Jurkat, Clone E6-1 (cell line): ENCODE measurements at places on chromosomes 2 and 18.

GRCh38 chr2:111121028-111121827 lies 514 bp downstream of the BCL2L11 start:
- no peak for DNase-seq

- DNase-seq, result no peak
Observed at GRCh38 chr2:141946016-141946415, 184.8 kb downstream of the LRP1B start.

- DNase-seq, result no peak
Observed at GRCh38 chr2:45652090-45653031, 886 bp downstream of the PRKCE start.

GRCh38 chr18:46423226-46423805 lies 233.7 kb downstream of the LOXHD1 start:
- no peak for DNase-seq

DNA sequence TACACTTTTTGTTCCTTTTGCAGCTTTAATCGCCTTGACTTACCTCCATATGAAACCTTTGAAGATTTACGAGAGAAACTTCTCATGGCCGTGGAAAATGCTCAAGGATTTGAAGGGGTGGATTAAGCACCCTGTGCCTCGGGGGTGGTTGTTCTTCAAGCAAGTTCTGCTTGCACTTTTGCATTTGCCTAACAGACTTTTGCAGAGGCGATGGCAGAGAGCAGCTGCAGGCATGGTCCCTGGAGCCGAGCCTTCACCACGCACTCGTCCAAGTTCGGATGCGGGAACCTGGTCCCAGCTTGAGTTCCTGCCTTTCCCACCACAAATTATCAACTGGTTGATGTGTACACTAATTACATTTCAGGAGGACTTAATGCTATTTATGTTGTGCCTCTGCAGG lies 232.7 kb downstream of the ALPK2 start:
- DNase-seq, result peak; percentile 20

GRCh38 chr2:119438128-119438656 lies 6.5 kb downstream of the TMEM37 start:
- no peak for DNase-seq

DNA sequence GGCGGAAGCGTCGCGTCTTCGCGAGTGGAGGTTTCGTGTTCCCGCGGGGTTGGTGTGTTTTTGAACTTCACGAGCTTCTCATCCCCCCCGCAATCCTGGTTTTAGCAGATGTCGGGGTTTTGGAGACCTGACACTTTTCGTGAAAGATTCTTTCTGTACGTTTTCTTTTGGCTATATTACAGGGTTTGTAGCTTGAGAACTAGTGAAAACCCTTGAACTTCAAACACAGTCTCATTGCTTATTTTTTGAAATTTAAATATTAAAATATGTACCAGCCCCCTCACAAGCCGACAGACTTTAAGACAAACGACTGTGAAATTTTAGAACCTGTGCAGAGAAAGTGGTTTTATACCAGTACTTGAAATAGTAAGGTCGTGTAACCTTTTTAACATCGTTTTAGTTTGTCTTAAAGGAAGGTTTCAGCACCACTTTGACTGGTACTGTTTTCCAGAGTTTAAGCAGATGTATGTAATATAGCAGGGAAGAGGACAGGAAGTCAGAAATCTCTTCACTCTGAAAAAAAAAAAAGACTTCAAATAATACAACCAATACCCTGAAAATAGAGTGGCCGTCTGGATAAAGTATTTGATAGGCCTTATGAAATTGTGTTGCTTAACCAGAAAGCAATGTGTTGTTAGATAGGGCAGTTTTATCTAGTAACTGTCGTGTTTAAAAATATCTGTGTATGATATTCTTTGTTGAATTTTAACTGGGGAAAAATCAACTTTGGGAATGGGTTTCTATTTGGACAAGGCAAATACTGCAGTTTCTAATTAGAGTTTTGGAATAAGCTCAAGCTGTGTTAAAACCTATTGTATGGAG lies 1.4 kb downstream of the SPATS2L start:
- no peak for DNase-seq

DNA sequence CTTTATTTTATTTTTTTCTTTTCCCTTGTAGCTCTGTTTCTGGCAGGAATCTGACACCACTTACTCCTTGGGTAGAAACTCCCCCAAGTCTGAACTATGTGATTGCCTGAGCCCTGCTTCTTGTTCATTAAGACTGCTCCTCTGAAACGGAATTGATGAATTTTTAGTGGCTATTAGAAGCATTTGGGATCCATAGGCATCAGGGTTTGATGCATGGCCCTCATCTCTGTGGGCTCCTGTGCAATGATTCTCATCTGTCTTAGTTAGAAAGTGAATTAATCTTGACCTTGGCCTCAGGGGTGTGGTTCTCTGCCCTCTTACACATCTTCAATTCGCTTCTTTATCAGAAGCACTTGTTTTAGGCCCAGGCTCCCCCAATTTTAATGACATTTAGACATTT lies 31.0 kb upstream of the DARS1 start:
- no peak for DNase-seq

DNA sequence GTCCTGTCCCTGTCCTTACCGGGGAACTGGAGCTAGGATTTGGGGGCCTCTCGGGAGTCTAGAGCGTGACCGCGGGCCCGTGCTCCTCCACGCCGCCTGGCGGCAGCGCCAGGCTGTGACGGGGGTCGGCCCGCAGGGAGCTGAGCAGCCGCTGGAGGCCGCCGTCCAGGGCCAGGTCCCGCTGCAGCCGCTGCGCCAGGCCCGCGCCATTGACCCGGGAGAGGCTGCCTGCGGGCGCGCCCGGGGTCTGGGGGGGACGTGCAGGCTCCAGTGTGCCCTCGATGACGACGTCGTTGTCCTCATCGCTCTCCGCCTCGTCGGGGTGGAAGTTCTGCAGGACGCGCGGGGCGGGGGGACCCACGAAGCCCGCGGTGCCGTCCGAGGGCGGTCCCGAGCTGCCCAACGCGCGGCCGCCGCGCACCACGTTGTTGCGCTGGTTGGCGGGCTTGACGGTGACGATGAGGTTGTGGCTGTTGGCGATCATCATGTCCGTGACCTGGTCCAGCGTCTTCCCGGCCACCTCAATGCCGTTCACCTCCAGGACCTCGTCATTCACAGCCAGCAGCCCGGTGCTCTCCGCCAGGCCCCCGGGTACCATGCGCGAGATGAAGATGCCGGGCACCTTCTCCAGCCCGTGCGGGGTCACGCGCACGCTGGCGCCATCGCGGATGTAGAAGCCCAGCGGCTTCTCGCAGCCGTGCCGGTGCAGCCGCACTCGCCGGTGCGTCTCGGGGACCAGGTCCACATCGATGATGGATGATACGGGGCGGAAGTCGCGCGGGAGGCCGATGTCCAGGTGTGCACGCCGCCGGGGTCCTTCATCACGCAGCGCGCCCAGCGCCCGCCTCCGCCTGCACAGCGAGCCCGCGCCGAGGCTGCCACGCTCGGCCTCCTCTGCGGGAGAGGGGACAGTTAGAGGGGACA lies 50.9 kb downstream of the ADNP2 start:
- DNase-seq, result no peak

GRCh38 chr18:40907842-40908241 lies 1047.2 kb upstream of the PIK3C3 start:
- DNase-seq, result no peak

GRCh38 chr2:198928026-198928425 lies 529.7 kb downstream of the SATB2 start:
- no peak for DNase-seq

- peak; percentile 91 for DNase-seq
Observed at GRCh38 chr2:241298673-241299072, 16.8 kb downstream of the HDLBP start.

DNA sequence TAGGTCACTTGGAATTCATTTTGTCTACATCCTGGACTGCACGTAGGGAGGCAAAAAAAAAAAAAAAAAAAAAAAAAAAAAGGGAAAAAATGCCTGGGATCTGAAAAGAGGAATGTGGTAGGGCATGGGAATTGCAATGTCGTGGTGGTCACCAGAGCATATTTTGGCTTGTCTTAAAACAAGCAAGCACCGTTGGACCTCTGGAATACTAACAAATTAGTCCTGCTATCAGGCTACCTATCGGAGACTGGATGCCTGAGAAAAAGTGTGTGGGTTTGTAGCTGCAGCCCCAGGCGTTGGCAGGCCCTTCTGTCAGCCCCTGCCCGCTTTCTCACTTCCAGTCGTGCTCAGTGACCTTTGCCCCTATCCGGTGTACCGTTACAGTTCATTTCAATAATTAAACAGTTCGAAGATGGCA lies 588.5 kb upstream of the ZEB2 start:
- no peak for DNase-seq

- no peak for DNase-seq
Observed at GRCh38 chr2:239821694-239822075, 203.5 kb downstream of the NDUFA10 start.

GRCh38 chr2:115946891-115947290 lies 1504.5 kb downstream of the DPP10 start:
- no peak for DNase-seq

GRCh38 chr2:4358837-4359236 lies 655.5 kb downstream of the DCDC2C start:
- no peak for DNase-seq

DNA sequence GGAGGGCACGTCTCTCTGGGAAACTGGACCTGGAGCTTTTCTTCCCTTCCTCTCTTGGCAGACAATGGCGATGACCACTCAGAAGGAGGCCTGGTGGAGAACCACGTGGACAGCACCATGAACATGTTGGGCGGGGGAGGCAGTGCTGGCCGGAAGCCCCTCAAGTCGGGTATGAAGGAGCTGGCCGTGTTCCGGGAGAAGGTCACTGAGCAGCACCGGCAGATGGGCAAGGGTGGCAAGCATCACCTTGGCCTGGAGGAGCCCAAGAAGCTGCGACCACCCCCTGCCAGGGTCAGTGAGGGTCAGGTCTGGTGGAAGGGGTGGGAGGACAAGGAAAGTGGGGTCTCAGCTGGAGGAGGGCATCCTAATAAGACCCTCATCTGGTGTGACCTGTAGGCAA lies 27.3 kb downstream of the IGFBP2 start:
- DNase-seq, result no peak

- no peak for DNase-seq
Observed at GRCh38 chr18:25686960-25687500, 335.1 kb upstream of the ZNF521 start.

- no peak for DNase-seq
Observed at GRCh38 chr2:98374286-98374685, 28.0 kb downstream of the CNGA3 start.

DNA sequence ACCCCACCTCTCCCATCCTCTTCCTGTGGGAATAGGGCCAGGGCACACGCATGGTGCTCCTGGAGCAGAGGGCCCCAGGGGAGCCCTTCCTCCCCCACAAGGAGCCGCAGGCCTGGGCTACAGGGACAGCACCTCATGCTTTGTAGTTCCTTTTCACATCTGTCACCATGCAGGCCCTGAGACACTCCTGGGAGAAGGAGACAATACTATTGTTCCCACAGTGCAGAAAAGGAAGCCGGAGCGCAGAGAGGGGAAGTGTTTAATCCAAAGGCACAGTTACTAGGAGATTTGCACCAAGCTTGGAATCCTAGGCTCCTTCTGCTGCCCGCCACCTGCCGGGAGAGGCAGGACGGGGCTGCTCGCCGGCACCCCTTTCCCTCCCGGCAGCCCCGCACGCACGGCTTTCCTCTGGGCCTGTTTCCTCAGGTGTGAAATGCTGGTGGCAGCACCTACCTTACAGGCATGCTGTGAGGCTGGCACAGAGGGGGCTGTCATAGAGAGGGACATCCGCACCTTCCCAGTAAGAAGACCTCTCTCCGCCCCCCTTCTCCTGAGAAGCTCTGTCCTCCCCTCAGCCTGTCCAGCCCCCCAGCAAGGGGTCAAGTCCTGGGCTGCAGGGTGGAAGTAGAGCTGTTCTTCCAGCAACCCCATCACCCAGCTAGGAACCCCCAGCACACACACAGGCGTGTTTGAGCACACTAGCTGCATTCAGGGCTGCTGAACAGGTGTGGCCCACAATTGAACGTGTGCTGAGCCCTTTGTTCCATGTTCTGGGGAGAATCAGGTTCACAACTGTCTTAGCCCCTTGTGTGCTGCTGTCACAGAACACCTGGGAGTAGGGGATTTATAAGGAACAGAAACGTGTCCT lies 62.6 kb downstream of the SMAD7 start:
- DNase-seq, result no peak

DNA sequence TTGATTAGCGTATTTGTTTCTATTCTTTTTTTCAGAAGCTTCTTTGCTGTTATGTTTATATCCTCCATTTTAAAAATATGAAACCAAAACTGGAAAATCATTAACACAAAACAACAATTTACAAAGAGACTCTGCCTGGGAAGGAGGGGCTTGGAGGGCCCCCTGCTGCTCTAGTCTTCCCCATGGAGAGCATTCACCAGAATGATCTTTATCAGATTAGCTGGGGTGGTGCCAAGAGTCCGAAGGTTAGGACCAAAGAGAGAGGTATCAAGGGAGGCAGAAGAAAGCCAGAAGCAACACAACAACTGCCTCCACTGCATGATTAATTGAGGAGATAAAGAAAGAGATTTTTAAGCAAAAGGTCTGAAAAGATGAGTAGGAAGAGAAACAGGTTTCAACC lies 218.6 kb downstream of the IRS1 start:
- no peak for DNase-seq

DNA sequence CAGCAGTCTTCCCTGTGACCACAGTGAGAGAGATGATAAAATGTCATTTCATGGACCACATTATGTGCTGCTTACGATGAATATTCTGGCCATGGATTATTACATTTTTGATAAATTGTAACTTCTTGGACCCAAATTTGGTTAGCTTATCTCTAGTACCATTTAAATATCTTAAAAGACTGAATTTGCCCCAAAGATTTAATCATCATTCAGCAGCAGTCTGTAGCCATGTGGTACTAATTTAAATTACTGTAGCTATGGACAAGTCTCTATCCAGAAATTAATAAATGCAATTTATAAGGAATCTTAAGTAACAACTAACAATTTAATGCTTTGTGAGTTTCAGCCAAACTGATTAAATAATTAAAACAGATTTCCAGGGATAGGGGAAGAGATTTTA lies 644.9 kb upstream of the FANCL start:
- DNase-seq, result no peak

- no peak for DNase-seq
Observed at GRCh38 chr2:144421606-144422510, 98.1 kb downstream of the ZEB2 start.

- DNase-seq, result no peak
Observed at GRCh38 chr2:127763776-127764175, 47.2 kb downstream of the WDR33 start.

GRCh38 chr2:228657807-228658402 lies 476.4 kb upstream of the SPHKAP start:
- DNase-seq, result peak; percentile 17

DNA sequence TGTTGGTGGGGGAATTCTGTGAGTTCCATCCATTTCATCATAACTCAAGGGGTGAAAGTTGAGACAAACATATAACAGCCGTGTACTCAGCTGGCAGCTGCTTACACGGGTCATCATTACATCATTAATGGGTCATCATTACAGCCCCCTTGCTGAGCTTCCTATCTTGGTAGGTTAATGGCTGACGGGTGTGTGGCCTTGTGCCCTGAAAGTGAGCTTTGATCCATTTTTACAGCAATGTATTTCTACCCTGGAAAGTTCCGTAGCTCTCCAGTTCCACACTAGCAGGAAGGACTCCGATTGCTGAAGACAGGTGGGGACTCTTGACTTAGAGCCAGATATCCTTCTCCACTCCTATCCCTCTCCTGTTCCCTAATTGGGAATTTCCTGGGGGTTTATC lies 105.2 kb upstream of the DLX2 start:
- DNase-seq, result no peak

- no peak for DNase-seq
Observed at GRCh38 chr2:64331849-64332699, 121.9 kb upstream of the LGALSL start.

GRCh38 chr2:134372141-134372540 lies 118.3 kb downstream of the MGAT5 start:
- no peak for DNase-seq
